Activated B cell treated with CpG ODN at 0.5 μM for 24 hours (primary cell): ENCODE measurements at places on chromosomes 11 and 22. TPM values are rescaled to one million over a fixed set of nuclear protein-coding genes. Genes with fewer than 3 reads are reported as not detected.

IFITM10 gene
- not detected in 2 replicates for total RNA-seq

GRAMD1B gene
- total RNA-seq, result 12.4 and 15.0 TPM in 2 replicates

CARD16 gene
- 31.5 and 33.1 TPM in 2 replicates for total RNA-seq

DNA sequence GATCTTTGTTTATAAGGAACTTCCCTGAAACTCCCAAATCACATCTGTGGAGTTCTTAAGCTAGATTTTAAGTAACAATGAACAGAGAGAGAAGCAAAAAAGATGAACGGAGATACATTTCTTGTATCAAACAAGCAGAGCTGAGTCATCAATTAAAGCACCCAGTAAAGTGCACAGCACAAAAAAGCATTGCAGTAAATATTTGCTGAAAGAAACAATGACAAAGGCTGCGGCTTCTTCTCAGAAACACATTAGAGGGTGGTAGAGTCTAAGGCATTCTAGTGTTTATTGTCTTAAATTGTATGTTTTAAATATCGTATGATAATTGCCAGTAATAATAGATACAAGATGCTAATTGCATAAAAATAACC lies 941.6 kb upstream of the CHORDC1 start:
- H3K27ac ChIP-seq, result no peak overlapping the region
- no peaks in the 10 kb centered on the region for H3K4me1 ChIP-seq
- no peak overlapping the region for H3K4me3 ChIP-seq

GRCh38 chr11:119641983-119642745 lies 86.8 kb downstream of the NECTIN1 start:
- no peaks in the 10 kb centered on the region for H3K4me1 ChIP-seq
- H3K27ac ChIP-seq, result no peak overlapping the region
- H3K36me3 ChIP-seq, result no peaks in the 10 kb centered on the region
- H3K27me3 ChIP-seq, result peaks cover 6% of the 10 kb centered on the region

DNA sequence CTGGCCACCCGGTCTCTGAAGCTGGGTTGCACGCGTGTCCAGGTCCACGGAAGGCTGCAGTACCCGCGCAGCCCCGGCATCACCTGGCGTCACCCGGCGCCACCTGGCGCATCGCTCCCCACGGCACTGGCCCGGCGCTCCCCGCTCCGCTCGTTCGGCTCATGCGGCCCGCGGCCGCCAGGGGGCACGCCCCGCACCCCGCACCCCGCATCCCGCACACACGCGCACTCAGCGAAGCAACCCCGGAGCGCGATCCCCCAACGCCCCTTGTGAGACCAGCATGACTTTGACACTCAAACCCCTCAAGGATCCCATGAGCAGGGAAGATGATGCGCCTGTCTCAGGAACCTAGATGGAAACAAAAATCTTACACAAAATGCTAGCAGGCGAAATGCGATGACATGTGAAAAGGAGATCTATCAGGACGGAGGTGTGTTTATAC lies 11.9 kb downstream of the B3GNT6 start:
- H3K36me3 ChIP-seq, result no peaks in the 10 kb centered on the region
- H3K27me3 ChIP-seq, result peaks cover 28% of the 10 kb centered on the region
- no peak for DNase-seq
- no peak overlapping the region for H3K27ac ChIP-seq
- peaks cover 12% of the 10 kb centered on the region for H3K4me1 ChIP-seq

DNA sequence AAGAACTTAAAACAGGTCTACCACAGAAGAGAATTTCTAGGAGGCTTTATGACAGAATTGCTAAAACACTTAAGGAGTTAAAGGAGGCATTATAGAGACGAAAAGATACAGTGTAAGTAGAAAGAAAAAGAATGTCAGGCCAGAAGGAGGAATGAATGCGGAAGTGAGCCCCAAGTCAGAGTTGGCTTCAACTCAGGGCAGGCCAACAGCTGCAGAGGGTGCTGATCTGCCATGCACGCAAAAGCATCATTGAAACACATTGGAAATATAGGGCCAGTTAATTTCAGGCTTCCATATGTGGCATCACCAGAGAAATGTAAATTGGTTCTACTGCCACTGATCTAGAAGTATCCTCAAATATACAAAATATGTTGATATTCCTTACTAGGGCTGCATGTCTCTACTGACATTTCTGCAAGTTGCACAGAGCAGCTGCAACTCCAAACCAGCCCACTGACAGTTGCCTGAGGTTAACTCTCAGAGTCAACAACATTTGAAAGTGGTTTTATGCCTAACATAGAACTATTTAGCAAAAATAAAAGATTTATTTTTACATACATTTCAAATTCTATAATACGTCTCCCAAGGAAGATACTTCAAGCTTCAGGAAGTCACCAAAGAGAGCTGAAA lies 324.1 kb downstream of the C11orf87 start:
- H3K27me3 ChIP-seq, result no peaks in the 10 kb centered on the region
- H3K4me3 ChIP-seq, result no peak overlapping the region
- no peak for DNase-seq
- H3K4me1 ChIP-seq, result no peaks in the 10 kb centered on the region
- H3K36me3 ChIP-seq, result no peaks in the 10 kb centered on the region

DNA sequence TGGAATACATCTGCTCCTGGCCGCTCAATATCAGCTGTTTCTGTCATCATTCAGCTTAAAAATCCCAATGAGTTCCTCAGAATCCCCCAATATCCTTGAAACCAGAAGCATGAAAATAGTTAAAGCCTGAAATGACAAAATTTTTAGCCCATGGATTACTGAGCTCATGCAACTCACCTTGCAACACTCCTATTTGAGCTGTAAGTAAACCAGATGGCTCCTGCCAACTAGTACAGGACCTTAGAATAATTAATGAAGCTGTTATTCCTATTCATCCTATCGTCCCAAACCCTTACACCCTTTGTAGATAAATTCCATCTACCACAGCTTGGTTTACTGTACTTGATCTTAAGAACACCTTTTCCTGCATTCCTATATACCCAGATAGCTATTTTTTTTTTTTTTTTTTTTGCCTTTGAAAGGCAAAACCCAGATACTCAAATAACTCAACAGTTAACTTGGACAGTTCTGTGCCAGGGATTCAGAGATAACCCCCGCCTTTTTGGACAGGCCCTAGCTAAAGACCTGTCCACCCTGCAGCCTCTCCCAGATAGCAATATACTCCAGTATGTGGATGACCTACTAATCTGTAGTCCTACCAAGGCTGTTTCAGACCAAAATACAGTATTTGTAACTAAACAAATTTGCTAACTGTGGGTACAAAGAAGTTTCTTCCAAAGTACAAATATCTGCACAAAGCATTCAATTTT lies 10.1 kb upstream of the BTBD10 start:
- H3K4me1 ChIP-seq, result no peaks in the 10 kb centered on the region
- H3K27me3 ChIP-seq, result peaks cover 17% of the 10 kb centered on the region
- H3K4me3 ChIP-seq, result no peak overlapping the region
- no peak for DNase-seq
- H3K27ac ChIP-seq, result no peak overlapping the region
- no peaks in the 10 kb centered on the region for H3K36me3 ChIP-seq
